ENCODE measurements at places on chromosomes 11 and 22.

DNA sequence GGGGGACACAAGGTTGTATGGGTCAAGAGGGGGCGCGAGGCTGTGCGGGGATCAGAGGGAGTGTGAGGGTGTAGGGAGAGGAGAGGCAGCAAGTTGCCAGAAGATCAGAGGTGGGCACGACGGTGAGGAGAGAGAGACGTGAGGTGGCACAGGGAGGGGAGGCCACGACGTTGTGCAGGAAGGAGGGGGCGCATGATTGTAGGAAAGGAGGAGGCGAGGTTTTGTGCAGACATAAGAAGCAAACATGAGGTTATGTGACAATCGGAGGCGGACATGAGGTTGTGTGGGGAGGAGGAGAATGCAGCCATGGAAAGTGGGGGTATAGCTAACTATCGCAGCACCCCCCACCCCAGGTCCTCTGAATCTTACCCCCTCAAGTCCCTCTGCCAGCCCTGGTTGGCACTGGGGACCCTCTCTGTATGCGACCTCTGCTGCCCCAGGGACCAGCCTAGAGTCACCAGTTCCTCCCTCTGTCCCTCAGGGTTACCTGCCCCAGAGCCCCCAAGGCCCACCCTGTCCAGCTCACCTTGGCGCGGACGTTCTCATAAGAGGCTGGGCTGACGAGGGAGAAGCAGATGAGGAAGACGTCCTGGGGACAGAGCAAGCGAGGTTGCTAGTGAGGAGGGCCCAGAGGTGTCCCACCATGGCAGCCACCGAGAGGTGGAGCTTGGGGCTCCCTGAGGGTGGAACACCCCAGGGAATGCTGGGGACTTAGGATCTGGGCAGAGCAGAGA is 12.5 kb downstream of the RAC2 start:
- DNase-seq: no peak

DNA sequence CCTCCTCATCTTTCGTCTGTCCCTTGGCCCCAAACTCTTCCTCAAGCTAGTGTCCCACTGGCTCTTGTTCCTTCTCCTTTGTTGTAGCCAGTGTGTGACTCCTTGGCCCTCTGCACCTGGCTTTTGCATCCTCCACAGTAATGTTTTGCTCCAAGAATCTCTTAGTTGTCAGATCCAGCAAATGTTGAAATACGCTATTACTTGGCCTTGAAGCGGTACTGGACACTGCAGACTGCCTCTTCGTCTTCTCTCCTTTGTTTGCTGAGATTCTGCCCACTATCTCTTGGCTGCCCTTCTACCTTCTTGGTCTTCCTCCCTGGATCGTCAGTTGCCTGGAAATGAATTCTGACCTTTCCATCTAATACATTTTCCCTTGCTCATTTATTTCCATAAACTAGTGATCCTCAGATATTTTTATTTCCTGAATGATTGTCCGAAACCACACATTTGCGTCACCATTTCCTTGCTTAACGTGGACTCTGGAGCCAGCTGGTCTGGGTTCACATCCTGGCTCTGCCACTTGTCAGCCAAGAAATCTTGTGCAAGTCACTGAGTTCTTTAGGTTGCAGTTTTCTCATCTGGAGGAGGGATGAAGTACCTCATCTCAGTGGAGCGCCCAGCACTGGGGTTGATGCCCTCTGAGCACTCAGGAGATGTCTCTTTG is 113.6 kb downstream of the LDLRAD3 start:
- DNase-seq: no peak

DNA sequence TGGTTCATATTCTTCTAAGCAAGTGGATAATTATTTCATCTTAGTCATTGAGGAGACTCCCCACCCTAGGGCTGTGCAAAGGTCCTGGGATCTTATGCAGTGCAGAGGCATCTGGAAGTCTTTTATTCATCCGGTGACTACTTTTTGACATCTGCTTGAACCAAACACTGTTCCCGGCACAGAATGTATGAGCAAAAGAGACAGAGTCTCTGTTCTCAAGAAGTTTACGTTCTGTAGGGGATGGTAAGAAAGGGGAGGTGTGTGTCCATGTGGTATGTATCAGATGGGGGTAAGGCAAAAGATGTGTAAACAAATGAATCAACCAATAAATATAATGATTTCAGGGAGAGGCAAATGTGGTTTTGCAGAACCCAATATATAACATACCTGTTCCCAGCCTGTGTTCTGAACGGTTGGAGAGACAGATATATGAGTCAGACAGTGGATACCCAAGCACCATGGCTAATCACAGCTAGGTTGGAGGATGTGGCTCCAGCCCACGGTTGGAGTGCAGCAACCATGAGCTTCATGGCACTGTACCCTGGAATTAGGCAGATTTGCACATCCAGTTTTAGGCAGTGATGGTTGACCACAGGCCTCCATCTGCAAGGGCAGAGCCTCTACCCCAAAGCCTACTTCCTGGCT is 75.1 kb upstream of the CADM1 start:
- no peak for DNase-seq

GRCh38 chr11:71246559-71246958 is 5.8 kb downstream of the SHANK2 start:
- no peak for DNase-seq

DNA sequence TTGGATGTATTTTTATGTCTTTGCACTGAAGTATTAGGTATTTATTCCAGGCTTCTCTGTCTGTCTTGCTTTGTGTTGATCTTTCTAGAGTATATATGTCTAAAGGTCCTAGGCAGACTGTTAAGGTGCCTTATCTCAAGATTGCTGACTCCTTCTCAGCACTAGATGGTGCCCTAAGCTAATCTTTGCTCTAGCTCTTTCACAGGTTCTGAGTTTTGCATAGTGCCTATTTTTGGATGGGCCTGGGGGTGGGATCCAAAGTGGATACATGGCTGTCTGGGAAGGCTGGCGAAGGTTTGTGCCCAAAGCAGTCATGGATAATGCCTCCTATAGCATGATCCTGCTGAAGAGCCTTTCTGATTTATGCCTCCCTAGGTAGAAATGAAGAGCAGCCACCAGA is 154.9 kb downstream of the TRPC6 start:
- no peak for DNase-seq

DNA sequence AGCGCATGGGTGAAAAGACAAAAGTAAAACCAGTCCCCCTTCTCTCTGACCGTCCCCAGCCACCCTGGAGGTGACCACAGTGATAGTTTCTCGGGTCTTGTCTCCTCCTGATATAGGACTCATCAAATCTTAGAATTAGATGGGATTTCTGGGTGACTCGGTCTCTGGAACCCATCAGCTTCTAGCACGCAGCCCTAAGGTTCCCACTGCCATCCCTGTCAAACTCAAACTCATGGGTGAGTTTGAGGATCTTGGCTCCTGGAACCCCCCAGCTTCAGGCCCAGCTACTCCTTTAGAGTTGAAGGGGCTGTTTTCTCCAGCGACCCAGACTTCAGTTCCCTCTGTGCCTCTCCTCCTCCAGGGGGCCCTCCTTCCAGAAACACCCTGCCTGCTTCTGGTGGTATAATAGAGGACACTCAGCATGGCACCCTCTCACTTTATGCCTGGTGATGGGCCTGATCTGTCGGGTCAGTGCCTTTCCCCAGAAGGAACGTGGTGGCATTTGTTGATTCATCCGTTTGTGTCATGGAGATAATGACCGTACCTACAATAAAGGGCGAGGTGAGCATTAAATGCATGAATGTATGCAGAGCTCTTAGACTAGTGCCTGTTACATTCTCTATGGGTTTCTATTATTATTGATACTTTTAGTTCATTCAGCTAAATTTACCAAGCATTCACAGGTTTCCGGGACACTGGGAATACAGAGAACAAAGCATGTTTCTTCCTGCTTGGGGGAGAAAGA is 31.7 kb downstream of the MCM5 start:
- no peak for DNase-seq
